ENCODE measurements at places on chromosomes 12 and 14. TPM values are rescaled to one million over a fixed set of nuclear protein-coding genes. Genes with fewer than 3 reads are reported as not detected.

COL2A1 gene
- 26.7 TPM for total RNA-seq

- no peaks in the 10 kb centered on the region for H3K4me1 ChIP-seq
- no peak overlapping the region for H3K27ac ChIP-seq
- H3K36me3 ChIP-seq: no peaks in the 10 kb centered on the region
- no peak for DNase-seq
- H3K4me3 ChIP-seq: no peak overlapping the region
- H3K27me3 ChIP-seq: no peaks in the 10 kb centered on the region
These were observed 91.3 kb upstream of the PLEKHA5 start for GRCh38 chr12:19038209-19038608.

- no peak for DNase-seq
- H3K4me3 ChIP-seq: no peak overlapping the region
- H3K36me3 ChIP-seq: no peaks in the 10 kb centered on the region
- no peak overlapping the region for H3K27ac ChIP-seq
- H3K27me3 ChIP-seq: no peaks in the 10 kb centered on the region
- H3K4me1 ChIP-seq: no peaks in the 10 kb centered on the region
These were observed 14.7 kb upstream of the VRK1 start for GRCh38 chr14:96782436-96782835.

USP44 gene
- 1.3 TPM for total RNA-seq

DNA sequence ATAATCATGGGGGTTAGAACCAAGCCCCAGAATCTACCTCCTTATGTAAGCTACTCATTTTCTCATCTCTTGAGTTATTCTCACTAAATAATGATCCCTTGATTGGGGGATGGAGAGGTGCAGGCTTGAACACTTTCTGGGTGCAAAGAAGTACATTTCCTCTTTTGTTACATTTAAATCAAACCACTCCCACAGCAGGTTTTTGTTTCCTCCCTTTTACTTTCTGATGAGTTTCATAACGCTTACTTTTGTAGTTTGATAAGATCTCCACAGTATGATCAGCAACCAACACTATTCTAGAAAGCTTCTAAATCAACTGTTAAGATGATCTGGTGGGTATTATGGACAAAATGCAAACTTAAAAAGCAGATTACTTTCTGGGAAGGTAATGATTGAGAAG, 20.5 kb downstream of the VCPKMT start:
- H3K4me1 ChIP-seq: no peaks in the 10 kb centered on the region
- H3K27me3 ChIP-seq: no peaks in the 10 kb centered on the region
- H3K4me3 ChIP-seq: no peak overlapping the region
- no peak for DNase-seq

GRCh38 chr14:76958980-76959710, 69.4 kb downstream of the IRF2BPL start:
- no peak overlapping the region for H3K27ac ChIP-seq
- H3K36me3 ChIP-seq: no peaks in the 10 kb centered on the region
- no peak overlapping the region for H3K4me3 ChIP-seq
- H3K4me1 ChIP-seq: peaks cover 56% of the 10 kb centered on the region
- no peaks in the 10 kb centered on the region for H3K27me3 ChIP-seq

- no peak for DNase-seq
- H3K4me3 ChIP-seq: no peak overlapping the region
- H3K27me3 ChIP-seq: no peaks in the 10 kb centered on the region
- H3K36me3 ChIP-seq: no peaks in the 10 kb centered on the region
These were observed 50.4 kb downstream of the MAGOHB start for GRCh38 chr12:10563002-10563401.

GRCh38 chr12:104673696-104674482, 217.1 kb downstream of the CHST11 start:
- H3K36me3 ChIP-seq: no peaks in the 10 kb centered on the region
- no peaks in the 10 kb centered on the region for H3K27me3 ChIP-seq
- DNase-seq: no peak
- no peak overlapping the region for H3K27ac ChIP-seq
- peaks cover 48% of the 10 kb centered on the region for H3K4me1 ChIP-seq

DNA sequence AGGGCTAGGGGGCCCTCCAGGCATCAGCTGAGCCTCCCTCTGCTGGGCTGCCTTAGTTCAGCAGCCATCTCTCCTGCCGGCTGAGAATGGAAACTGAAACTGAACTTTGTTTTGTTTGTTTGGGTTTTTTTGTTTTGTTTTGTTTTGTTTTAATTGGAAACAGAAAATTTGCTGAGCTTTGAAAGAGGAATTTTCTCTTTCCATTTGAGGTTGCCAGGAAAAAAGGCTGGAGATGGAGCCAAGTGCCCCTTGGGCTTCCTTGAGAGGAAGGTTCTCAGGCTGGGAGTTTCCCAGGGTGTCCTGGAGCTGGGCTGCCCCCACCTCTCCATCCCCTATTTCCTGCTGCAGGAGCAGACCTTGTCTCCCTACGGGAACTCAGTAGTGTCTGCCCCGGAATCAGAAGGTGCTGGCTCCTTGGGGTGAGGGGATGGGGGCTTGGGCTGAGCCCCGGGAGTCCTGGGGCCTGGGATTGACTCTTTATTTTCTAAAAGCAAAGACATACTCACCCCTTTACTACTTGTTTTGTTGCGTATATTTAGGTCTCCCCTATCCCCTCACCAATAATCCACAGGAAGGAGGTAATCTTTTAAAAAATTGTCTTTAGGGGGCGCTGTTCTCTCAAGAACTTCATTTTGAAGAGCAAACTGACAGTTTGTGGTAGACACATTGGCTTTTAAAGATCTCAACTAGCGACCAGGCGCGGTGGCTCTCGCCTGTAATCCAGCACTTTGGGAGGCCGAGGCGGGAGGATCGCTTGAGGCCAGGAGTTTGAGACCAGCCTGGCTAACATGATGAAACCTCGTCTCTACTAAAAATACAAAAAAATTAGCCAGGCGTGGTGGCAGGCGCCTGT, 21.3 kb upstream of the OASL start:
- no peaks in the 10 kb centered on the region for H3K27me3 ChIP-seq
- H3K27ac ChIP-seq: peak overlapping the region; percentile 73
- peaks cover 8% of the 10 kb centered on the region for H3K4me1 ChIP-seq
- peak; percentile 39 for DNase-seq

DNA sequence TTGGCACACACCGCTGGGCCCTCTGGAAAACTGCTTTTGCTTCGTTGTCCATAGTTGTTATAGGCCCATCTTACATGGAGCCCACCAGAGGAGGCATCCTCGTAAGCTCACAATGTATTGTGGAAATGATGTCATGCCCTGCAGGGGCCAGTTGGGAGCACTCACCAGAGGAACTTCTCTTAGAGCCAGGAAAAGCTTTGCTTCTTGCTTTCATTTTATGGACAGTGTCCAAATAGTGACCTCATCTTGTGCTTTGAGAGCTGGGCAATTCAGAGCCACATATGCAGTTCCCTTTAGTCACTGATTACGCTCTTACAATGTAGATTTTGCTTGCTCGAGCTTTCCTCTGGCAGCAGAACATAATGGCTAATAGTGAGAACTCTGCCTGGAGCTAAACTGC, 275.6 kb downstream of the AACS start:
- H3K4me3 ChIP-seq: no peak overlapping the region
- H3K27ac ChIP-seq: peak overlapping the region; percentile 58
- no peaks in the 10 kb centered on the region for H3K4me1 ChIP-seq
- H3K36me3 ChIP-seq: no peaks in the 10 kb centered on the region

GYS2 gene
- 0.06 TPM for total RNA-seq

DNA sequence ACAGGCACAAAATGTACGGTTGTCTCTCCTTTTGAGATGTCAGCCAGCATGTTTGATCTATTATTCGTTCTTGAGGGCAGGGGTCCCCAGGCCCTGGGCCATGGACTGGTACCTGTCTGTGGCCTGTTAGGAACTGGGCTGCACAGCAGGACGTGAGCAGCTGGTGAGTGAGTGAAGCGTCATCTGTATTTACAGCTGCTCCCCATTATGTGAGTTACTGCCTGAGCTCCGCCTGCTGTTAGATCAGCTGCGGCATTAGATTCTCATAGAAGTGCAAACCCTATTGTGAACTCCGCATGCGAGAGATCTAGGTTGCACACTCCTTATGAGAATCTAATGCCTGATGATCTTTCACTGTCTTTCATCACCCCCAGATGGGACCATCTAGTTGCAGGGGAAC, 41.4 kb upstream of the SCN8A start:
- H3K36me3 ChIP-seq: no peaks in the 10 kb centered on the region
- H3K4me3 ChIP-seq: no peak overlapping the region
- no peaks in the 10 kb centered on the region for H3K4me1 ChIP-seq
- H3K27me3 ChIP-seq: no peaks in the 10 kb centered on the region

- peaks cover 16% of the 10 kb centered on the region for H3K36me3 ChIP-seq
- H3K27ac ChIP-seq: no peak overlapping the region
- peaks cover 9% of the 10 kb centered on the region for H3K4me1 ChIP-seq
- no peaks in the 10 kb centered on the region for H3K27me3 ChIP-seq
These were observed 24.4 kb downstream of the TUNAR start for GRCh38 chr14:95901054-95901453.

DNA sequence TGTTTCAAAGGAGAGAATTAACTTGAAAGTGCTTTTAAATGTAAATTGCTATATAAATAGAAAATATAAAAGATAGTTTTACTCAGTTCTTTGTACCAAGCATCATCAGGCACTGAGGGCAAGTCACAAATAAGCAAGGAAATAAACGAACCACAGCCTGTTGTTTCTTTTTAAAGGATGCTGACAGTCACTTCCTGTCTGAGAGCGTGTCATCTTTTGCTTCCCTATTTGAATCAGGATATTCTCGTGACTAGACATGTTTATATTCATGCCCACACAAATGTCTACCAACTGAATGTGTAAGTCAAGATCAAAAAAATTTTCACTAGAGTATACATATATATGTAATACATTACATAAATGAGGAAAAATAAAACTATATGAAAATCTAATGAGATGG, 31.4 kb upstream of the SLC2A13 start:
- no peaks in the 10 kb centered on the region for H3K36me3 ChIP-seq
- H3K27ac ChIP-seq: no peak overlapping the region
- no peaks in the 10 kb centered on the region for H3K4me1 ChIP-seq
- no peak overlapping the region for H3K4me3 ChIP-seq

DNA sequence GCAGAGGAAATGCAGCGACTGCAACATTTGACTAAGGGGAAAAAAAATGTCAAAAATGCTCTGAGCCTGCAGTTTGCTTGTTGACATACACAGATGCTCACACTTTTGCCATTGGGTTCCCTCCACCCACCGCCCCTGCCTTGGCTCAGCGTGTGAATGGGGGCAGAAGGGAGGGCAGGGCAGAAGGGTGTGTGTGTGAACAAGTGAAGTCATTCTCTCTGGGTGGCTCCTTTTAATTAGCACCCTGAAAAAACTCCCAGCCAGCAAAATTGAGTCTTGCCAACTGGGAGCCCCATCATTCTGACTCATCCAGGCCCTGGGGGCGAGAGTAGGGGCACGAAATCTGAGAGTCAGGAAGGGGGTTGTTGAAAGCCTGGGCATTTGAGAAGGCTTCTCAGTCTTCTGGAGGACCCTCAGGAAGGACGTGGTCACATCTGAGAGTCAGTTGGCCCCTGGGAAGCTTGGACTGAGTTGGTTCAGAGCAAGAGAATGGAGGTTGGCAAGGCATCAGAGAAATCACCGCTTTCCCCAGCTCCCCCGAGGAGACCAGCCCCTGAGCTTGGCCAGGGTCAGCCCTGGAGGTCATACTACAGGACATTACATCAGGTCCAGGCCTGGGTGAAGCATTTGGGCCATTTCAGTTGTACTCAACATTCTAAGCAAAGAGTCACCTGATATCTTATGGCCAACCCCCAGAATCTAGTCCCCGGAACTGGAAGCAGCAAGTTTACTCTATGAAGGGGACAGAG, 22.7 kb upstream of the KRT78 start:
- H3K4me1 ChIP-seq: peaks cover 29% of the 10 kb centered on the region
- H3K27me3 ChIP-seq: peaks cover 15% of the 10 kb centered on the region
- peak overlapping the region; percentile 10 for H3K27ac ChIP-seq

KRT75 gene
- total RNA-seq: 0.06 TPM

DNA sequence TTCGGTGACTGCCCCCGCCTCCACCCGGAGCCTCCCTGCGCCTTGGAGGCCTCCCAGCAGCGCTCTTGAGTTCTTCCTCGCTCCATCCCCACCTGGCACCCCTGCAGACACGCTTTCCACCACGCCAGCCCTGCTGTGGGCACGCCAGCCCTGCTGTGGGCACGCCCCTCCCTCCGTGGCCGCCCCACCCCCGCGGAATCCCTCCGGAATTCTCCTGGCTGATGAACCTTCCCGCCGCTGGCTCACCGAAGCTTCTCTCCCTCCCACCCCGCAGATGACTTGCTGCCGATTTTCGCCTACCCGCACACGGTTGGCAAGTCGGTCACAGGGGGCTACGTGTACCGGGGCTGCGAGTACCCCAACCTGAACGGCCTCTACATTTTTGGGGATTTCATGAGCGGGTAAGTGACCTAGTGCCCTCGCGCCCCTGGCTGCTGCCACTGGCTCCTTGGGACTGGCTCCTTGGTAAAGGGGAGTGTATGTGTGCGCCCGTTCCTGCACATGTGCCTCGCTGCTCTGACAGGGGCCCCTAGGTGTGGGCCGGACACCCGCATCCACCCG, 15.2 kb downstream of the HHIPL1 start:
- H3K4me1 ChIP-seq: peaks cover 21% of the 10 kb centered on the region
- no peak overlapping the region for H3K4me3 ChIP-seq
- H3K27ac ChIP-seq: no peak overlapping the region
- DNase-seq: peak; percentile 19
- H3K27me3 ChIP-seq: peaks cover 14% of the 10 kb centered on the region

SERPINA9 gene
- total RNA-seq: not detected

POMT2 gene
- 19.9 TPM for total RNA-seq

THTPA gene
- 16.5 TPM for total RNA-seq

GALNT8 gene
- total RNA-seq: 13.1 TPM

NINJ2 gene
- total RNA-seq: 6.0 TPM

DNA sequence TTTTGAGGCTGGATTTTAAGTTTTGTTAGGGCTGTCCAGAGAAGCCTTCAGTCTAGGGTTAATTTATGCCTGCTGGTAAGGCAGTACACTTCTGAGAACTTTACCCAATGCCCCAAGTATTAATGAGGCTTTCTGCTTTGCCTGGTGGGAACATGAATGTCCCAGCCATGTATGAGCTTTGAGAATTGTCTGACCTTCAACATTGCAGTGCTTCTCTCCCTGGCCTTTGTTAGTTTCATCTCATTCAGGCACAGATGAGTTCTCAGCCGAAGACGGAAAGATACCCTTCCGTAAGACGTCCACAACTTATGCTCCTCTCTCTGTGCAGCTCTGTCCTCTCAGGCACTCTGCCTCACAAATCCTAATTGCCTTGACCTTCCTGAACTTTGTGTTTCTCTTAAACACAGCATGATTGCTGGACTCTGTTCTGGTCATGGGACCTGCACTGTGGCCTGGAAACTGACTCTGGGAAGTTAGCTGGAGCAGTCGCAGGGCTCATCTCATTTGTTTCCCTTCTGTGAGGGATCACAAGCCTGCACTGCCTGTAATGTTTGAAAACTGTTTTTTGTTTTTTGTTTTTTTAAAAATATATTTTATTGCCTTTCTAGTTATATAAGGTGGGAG, 15.7 kb downstream of the CHPT1 start:
- H3K4me1 ChIP-seq: no peaks in the 10 kb centered on the region
- DNase-seq: no peak
- no peaks in the 10 kb centered on the region for H3K27me3 ChIP-seq
- H3K27ac ChIP-seq: peak overlapping the region; percentile 74

FIGNL2 gene
- 1.3 TPM for total RNA-seq

- H3K4me3 ChIP-seq: no peak overlapping the region
- no peaks in the 10 kb centered on the region for H3K27me3 ChIP-seq
- H3K4me1 ChIP-seq: no peaks in the 10 kb centered on the region
- H3K27ac ChIP-seq: no peak overlapping the region
- H3K36me3 ChIP-seq: peaks cover 4% of the 10 kb centered on the region
- DNase-seq: no peak
These were observed 23.6 kb upstream of the KCNH3 start for GRCh38 chr12:49515266-49515665.

GRCh38 chr12:29616664-29617406, 119.3 kb upstream of the OVCH1 start:
- DNase-seq: no peak
- H3K27ac ChIP-seq: no peak overlapping the region
- H3K27me3 ChIP-seq: no peaks in the 10 kb centered on the region
- no peaks in the 10 kb centered on the region for H3K4me1 ChIP-seq
- no peaks in the 10 kb centered on the region for H3K36me3 ChIP-seq
- H3K4me3 ChIP-seq: no peak overlapping the region

Measured in spinal cord (tissue), 10 donors.